Stimulated activated CD8-positive, alpha-beta memory T cell treated with anti-CD3 and anti-CD28 coated beads, Interleukin-15, amount 100 ng/mL, for 48 hours (primary cell): ENCODE measurements at places on chromosomes 6 and 20.

- no peak for DNase-seq
These were observed 155.5 kb downstream of the CFAP61 start for GRCh38 chr20:20207872-20208271.

DNA sequence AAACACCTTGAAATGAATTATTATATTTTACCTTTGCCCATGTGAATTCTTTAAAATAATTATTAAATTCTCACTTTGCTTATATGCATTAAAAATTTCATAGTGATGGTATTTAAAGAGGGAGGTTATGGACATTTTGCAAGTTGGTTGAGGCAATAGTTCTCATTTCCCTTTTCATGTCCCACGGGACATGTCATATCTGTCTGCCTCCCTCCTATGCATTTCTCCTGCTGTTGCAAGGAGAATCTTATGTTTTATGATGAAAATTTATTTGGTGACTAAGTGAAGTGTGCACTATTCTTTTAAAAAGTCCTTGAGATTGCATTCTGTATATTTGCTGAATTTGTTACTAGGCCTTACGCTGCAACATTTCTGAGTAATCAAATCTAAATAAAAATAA is 67.2 kb downstream of the UTRN start:
- DNase-seq: no peak

- DNase-seq: no peak
These were observed 270.0 kb downstream of the ADGB start for GRCh38 chr6:146868671-146869209.

GRCh38 chr6:155439376-155439775 is 16.3 kb downstream of the NOX3 start:
- no peak for DNase-seq

DNA sequence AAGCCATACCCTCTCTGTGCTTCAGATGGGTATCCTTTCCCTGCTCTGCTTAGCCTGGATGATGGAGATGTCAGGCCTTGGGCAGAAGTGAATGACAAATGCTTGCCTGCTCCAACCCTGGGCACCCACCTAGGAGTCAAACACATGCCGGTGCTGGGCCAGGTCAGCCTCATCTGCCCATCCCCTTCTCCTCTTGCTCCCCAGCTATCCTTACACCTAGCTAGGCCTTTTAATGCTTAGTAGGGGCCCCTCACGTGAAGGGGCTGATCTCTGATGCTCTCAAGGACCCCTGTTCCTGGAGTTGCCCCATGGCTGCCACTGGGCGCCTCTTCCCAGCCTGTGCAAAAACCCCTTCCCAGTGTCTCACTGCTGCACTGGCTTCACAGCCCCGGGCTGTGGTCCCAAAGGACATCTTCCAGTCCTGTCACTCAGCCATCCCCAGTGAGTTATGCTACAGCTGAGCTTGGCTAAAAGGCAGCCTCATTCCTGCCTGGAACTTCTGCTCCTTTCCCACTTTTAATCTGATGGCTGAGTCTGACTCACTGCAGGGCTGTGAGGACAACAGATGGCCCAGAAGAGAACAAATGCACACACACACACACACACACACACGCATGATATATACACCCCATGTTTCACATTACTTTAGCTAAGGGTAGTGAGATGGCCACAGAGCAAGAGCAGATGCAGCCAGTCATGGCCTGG is 12.8 kb upstream of the SDCBP2 start:
- no peak for DNase-seq

- DNase-seq: no peak
These were observed 4.2 kb upstream of the TBX18 start for GRCh38 chr6:84768442-84769174.

- DNase-seq: no peak
These were observed 49.1 kb upstream of the CCN2 start for GRCh38 chr6:132000296-132000695.

GRCh38 chr6:149147195-149147594 is 170.3 kb upstream of the TAB2 start:
- DNase-seq: no peak

DNA sequence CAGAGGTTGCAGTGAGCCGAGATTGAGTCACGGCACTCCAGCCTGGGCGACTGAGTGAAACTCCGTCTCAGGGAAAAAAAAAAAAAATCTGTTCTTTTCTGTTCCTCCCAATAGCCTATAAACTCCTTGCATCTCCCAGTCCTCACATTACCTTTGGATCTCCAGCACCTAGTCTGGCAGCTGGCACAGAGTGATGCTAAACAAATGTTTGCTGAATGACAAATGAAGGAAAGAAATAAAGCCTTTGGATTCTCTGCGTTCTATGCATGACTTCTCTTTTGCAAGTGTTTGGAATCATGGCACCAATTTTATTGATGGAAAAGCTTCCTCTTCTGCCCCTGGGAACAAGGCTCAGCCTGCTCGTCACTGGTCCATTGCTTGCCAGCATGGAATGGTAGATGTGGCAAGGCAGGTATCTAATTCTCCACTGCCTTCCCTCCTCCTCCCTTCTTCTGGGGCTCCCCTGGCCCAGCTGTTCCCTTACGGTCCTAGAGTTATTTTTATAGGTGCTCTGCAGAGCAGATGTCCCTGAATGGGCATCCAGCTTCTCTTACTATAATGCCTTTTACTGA is 53.6 kb upstream of the FYN start:
- no peak for DNase-seq

GRCh38 chr20:1326031-1326930 is 2.7 kb downstream of the SDCBP2 start:
- no peak for DNase-seq

DNA sequence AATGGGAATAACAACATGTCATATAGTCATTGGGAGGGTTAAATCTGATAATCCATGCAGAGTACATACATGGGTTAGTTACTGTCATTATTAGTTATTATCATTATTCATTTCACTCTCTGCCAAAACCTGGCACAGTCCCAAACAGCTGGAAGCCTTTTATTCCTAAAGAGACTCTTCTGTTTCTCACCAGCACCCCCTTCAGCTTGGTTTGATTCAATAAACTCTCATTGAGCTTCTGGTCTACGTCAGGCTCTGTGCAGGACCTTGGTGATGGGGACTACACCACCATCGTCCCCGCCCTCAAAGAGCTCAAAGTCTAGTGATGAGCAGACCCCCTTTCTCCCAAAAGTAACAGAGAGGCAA is 2.3 kb downstream of the KCNK15 start:
- DNase-seq: no peak

DNA sequence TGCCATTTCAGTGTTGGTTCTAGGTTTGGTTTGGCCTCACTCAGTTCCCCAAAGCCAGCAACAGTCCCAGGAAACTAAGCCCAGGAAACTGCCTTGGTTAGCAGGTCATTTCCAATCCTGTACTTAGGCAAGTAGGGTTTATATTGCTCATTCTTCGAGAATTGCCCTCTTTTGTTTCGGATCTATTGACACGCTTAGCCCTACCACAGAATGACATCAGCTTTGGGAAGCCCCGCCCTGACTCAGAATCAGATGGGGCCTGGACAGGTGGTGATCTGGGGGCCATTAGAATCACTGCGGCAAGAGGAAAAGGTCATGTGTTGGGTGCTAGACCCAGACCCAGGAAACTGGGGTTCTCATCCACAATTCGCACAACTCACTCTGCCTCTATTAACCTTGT is 578.2 kb downstream of the QKI start:
- no peak for DNase-seq

DNA sequence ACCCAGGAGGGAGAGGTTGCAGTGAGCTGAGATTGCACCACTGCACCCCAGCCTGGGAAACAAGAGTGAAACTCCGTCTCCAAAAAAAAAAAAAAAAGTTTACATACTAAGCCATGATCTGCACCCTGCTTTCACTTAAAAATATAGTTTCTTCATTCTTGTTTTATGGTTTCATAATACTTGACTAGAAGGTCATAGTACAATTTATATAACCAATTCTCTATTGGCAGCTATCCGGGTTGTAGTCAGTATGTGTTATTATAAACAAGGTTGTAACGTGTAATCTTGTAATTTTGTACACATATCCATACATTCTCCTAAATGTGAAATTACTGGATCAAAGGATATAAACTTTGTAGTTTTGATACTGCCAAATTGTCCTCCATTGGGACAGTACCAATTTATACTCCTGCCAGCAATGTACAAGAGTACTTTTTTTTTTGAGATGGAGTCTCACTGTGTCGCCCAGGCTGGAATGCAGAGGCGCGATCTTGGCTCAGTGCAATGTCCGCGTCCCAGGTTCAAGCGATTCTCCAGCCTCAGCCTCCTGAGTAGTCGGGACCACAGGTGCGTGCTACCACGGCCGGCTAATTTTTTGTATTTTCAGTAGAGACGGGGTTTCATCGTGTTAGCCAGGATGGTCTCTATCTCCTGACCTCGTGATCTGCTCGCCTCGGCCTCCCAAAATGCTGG is 144.8 kb downstream of the GJA10 start:
- DNase-seq: no peak

DNA sequence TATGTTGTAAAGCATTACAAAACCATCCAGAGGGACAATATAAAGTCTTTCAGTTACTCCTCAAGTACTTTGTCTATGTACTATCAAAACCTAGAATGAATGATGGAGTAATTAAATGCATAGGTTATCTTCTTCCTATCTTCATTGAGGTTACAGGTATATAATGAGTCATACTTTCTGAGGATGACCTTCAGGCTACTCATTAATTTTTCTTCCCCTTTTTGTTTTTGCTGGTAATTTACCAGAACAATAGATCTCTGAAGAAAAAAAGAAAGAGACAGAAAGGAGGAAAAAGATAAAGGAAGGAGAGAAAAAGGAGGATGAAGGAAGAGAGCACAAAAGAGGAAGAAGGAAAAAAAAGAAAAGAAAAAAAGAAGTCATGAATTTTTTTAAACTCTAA is 398.4 kb downstream of the TBC1D32 start:
- DNase-seq: no peak

DNA sequence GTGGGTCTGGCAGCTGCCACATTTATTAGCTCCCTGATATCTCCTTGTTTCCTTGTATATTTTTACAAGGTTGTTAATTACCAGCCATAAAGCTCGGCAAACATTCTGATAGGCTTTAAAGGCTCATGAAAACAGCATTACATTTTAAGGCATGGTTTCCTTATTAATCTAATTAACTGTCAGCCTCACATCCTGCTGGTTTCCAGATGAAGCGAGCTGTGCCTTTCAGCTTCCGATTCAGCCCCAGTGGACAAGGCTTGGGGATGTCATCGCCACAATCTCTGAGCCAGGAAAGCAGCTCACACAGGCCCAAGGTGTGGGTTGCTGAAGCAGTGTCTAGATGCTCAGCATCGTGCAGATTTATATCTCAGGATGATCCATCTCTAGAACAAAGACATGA is 66.0 kb upstream of the RALY start:
- no peak for DNase-seq
